ENCODE measurements at places on chromosomes 1 and 21.

- DNase-seq, result no peak
These were observed 260.4 kb downstream of the PTPRU start for GRCh38 chr1:29496701-29497100.

- DNase-seq, result no peak
These were observed 11.1 kb downstream of the EPB41 start for GRCh38 chr1:28925350-28925891.

GRCh38 chr21:14550135-14550534 is 4.0 kb upstream of the SAMSN1 start:
- no peak for DNase-seq

DNA sequence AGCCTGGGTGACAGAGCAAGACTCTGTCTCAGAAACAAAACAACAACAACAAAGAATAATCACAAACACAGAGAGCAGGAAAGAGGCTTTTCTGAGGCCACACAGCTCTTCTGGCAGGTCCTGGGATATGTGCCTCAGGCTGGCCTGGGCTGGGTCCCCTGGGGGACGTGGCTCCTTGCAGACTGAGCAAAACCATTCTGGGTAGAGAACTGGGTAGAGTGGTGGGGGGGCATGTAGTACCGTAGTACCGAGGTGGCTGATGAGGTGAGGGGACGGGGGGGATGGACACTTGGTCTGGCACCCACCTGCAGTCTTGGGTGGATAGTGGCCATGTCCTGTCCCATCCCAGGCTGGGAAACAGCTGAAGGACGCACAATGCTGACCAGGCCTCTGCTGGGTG is 6.0 kb downstream of the TMEM82 start:
- no peak for DNase-seq

GRCh38 chr21:26445440-26445839 is 127.6 kb downstream of the CYYR1 start:
- DNase-seq, result no peak

DNA sequence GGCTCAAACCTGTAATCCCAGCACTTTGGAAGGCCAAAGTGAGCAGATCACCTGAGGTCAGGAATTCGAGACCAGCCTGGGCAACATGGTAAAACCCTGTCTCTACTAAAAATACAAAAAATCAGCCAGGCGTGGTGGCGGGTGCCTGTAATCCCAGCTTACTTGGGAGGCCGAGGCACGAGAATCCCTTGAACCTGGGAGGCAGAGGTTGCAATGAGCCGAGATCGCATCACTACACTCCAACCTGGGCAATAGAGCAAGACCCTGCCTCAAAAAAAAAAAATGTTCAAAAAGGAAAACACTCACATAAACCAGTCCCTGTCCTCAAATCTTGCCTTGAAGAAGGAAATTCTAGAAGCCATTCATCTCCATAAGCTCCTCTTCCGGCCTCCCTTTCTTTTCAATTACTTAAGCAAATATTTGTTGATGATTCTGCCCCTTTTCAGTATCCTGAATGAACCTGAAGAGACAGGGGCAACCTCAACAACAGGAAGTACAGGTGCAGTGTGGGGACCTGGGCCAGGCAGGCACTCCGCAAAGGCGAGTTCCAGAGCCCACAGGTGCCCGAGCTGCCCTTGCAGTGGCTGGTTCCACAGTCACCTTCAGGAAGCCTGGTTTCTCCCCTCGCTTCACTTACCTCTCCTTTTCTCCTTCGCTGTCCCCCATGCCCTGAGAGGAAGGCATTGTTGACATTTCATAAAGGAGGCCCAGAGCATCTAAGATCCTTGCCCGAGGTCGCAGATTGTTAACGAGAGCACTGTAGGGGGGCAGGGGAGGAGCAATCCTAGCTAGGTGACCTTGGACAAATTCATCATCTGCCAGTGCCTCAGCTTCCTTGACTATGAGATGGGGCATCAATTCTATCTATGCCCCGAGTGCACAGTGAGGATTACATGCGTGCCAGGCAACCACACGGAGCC is 8.9 kb upstream of the LEFTY1 start:
- DNase-seq, result no peak
